Activated naive CD4-positive, alpha-beta T cell treated with anti-CD3 and anti-CD28 coated beads, Interleukin-2, amount 10 ng/mL, durations not matched to agents 5 hours and 36 hours (primary cell): ENCODE measurements at places on chromosomes 1 and 21. TPM values are rescaled to one million over a fixed set of nuclear protein-coding genes. Genes with fewer than 3 reads are reported as not detected.

The TMEM54 gene
- not detected for total RNA-seq

The RHD gene
- not detected for total RNA-seq

The SPRR2G gene
- total RNA-seq = not detected

The IGFN1 gene
- total RNA-seq = not detected
